ENCODE measurements at places on chromosomes 3 and 15.

- DNase-seq, result no peak
Observed at GRCh38 chr3:183527428-183528379, 27.8 kb downstream of the KLHL6 start.

DNA sequence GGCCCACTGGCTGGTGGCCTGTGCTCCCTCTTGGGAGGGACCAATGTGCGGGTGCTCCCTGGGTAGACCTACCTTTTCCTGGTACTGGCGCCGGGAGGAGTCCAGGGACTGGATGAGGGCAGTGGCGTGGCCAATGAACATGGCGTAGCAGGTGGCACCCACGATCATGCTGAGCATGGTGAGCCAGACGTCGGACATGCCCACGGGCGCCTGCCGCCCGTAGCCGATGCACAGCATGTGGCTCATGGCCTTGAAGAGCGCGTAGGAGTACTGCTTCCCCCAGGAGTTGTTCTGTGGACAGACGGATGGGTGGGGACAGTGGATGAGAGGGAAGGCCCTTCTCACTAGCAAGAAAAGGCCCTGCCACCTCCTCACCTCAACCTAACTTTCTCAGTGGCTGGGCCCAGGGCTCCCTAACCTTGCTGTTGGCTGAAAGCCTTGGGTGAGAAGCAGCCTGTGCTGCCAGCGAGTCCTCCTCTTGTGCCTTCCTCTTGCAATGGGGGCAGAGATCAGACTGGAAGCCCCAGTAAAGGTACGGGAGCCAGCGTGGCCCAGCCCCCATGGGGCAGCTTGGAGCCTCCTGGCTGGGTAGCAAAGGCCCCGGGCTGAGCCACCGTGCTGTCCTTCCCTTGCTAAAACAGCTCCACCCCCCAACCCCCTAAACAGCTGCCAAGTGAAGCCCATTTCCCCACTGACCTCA lies 39.1 kb downstream of the HCN4 start:
- DNase-seq, result no peak

DNA sequence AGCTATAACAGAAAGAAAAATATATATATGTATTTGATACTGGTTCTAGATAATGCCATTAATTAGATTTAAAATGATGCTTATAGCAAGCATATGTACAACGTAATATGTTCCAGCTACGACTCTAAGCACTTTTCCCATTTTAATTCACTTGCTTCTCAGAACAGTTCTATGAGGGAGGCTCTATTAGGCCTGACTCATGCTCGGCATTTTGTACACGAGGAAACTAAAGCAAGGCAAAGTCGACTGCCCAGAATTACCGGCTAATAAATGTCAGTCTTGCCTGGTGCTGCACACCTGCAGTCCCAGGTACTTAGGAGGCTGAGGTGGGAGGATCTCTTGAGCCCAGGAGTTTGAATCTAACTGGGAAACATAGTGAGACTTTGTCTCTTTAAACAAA lies 106.0 kb downstream of the PTPRG start:
- DNase-seq, result no peak

DNA sequence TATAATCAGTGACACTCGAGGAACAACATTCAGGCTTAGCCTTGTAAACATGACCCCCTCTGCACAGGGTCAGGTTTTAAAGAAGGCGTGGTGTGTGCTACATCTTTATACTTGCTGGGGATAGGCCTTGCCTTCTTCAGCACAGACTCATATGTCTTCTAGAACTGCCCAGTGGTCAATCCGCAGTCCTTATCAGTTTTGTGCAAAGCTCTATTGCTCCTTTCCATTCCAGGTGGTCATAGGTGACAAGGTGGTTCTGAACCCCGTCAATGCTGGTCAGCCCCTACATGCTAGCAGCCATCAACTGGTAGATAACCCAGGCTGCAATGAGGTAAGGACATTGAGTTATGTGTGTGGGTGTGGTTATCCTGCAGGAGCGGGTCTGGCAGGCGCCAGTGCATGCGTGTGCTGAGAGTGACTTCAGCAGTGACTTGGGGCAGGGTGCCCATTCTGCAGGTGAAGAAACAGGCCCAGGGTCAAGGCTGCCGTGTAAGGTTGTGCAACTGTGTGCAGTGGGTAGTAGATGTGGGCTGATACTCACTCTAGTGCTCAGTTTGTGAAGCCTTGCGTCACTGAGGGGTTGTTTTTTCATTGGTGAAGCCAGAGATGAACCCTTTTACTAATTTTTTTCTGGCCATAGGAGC lies 150.9 kb downstream of the ITPR1 start:
- DNase-seq, result no peak

GRCh38 chr3:126537116-126537729 lies 13.3 kb downstream of the CHST13 start:
- DNase-seq, result peak; percentile 32

DNA sequence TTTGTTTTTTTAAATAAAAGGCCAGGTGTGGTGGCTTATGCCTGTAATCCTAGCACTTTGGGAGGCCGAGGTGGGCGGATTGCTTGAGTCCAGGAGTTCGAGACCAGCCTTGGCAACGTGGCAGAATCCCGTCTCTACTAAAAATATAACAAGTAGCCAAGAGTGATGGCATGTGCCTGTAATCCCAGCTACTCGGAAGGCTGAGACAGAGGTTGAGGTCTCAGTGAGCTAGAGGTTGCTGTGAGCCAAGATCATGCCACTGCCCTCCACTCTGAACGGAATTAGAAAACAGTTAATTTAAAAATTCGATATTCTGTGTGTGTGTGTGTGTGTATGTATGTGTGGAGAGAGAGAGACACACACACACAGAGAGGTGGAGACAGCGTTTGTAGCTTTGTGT lies 58.8 kb downstream of the TCF12 start:
- no peak for DNase-seq

DNA sequence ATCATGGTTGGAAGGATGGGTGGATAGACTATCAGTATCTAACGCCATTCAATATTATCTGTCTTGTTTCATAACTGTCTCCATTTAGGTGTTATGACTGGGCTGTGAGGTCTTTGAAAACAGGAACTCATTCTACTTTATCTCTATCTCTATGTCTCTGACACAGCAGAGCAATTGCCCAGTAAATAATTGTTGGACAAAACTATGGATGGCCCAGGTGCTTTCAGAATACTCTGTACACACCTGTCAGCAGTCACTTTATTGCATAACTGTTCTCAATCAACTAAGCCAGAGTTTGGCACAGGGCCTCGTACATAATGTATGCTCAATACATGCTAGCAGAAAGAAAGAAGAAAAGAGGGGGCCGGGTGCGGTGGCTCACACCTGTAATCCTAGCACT lies 210.3 kb downstream of the OPA1 start:
- DNase-seq, result no peak

GRCh38 chr3:123202451-123202850 lies 708 bp downstream of the SEC22A start:
- DNase-seq, result no peak

GRCh38 chr3:133821767-133822638 lies 16.4 kb downstream of the SRPRB start:
- peak; percentile 68 for DNase-seq

DNA sequence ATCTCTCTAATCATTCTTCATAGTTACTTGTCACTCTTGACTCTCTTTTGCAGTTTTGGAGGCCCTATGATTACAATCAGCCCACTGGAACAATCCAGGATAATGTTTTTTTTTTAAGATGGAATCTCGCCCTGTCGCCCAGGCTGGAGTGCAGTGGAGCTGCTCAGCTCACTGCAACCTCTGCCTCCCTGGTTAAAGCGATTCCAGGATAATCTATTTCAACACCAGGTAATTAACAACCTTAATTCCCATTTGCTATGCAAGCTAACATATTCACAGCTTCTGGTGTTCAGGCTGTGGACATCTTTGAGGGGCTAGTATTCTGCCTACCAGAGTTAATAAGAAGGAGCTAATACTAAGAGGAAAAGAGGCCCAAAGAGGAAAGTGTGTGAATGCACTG lies 1.1 kb upstream of the BLOC1S6 start:
- no peak for DNase-seq

- DNase-seq, result peak; percentile 26
Observed at GRCh38 chr15:101043011-101043410, 123.9 kb downstream of the LRRK1 start.

- no peak for DNase-seq
Observed at GRCh38 chr3:194740859-194741491, 55.3 kb downstream of the FAM43A start.

GRCh38 chr3:157493627-157494550 lies 9.3 kb downstream of the VEPH1 start:
- no peak for DNase-seq

GRCh38 chr3:29520764-29521163 lies 239.9 kb downstream of the RBMS3 start:
- DNase-seq, result no peak

DNA sequence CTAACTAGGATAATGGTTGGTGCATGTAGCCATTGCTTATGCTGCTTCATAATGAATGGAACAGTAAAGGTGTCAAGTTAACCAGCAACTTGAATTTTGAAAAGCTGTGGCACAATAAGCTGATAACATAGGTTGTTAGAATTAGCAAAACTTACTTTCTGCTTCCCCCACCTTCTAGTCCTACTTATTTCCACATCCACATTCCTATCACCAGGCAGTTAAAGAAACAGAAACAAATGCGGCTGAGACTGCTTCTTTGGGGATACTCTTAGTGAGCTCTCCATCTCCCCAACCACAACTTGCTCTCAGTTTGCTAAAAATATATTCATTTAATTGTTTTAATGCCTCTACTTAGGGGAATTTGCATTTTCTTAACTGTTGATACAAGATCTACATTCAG lies 215.1 kb downstream of the TIGIT start:
- DNase-seq, result no peak

DNA sequence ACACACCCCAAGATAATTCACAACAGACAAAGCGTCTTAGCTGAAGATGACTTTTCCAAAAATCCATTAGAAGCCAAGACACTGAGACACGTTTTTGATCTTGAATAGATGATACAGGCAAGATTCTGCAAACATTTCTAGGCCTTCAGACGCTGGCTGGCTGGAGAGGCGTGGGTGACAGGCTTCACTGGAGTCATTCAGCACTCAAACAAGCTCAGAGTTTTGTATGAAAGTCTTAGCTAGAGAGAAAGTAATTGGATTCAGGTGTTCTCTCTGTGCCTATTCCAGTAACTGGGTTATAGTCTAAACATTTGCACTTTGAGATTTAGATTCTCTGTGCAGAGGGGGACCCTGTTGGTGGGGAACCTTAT lies 147.7 kb upstream of the BHLHE40 start:
- no peak for DNase-seq

DNA sequence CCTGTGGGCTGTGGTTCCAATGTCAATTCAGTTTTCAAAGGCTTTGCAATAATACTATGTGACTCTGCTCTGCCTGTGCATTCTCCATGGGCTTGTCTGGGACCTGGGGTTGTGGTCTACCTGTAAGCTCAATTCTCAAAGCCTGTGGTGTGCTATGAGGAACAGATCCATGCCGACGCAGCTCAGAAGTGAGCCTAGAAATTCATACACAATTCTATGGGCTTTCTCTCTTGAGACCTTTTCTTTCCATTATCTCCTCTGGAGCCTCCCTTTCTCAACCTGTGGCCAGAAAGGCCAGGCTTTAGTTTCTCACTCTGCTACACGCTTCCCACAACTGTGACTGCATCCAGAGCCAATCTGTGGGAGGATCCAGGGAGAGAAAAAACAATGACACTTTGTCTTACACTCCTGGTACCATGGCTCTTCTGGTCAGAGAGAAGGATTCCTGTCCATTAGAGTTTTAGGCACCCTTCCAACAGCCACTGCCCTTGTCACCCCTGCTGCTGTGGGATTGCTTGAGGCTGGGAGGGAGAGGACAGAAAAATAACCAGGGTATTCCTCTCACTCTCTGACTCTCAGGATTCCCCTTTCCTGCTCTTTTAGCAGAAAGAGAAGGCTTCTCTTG lies 34.1 kb upstream of the KLF13 start:
- DNase-seq, result peak; percentile 54

GRCh38 chr3:174337227-174337626 lies 521.9 kb upstream of the NAALADL2 start:
- DNase-seq, result no peak

DNA sequence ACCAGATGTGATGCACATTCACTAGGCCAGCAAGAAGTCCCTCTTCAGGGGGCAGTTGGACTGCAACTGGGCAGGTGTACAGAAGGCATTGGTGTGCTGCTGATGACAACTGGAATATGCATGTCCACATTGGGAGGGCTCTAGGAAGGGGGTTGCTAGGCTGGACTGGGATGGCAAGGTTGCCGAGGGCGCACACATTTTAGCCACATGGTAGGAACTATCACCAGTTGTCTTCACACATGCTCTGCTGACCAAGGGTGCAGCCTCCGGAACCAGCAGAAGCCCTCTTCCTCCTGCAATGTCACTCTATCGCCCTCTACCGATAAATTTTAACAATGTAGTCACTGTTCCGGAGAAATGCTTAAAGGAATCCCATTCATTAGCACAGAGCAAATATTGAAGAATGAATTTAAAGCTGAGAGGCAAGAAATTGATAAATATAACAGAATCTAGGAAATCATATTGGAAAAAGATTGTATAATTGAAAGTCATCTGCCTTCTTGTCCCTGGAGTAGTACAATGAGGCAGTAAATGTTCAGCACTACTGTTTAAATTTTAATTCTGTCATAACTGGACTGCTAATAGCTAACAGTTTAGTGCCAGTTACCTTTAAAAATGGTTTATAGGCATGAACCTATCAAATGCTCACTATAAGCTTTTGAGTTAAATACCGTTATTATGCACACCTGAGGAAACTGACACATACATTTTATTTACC lies 22.6 kb upstream of the LYSMD4 start:
- no peak for DNase-seq

GRCh38 chr3:160005004-160005403 lies 16.4 kb downstream of the IL12A start:
- no peak for DNase-seq

GRCh38 chr3:196737655-196738054 lies 2.0 kb upstream of the PAK2 start:
- DNase-seq, result no peak

DNA sequence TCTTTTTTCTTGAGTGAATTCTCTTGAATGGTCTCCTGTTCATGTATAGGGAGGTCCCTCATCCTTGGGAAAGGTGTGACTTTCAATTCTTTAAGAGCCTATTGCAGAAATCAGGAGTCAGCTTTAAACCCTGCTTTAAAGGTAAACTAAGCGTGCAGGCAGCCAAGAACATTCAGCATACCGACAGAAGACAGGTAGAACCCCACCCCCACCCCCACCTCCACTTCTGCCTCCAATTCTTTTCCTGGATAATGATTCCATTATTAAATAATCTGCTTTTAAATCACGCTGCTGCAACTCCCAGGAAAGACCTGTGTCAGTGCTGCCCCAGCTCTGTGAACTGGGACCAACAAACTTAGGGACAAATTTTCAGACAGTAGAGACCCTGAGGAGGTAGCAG lies 49.3 kb upstream of the SKOR1 start:
- DNase-seq, result no peak
